ENCODE measurements at places on chromosomes 5 and 9.

DNA sequence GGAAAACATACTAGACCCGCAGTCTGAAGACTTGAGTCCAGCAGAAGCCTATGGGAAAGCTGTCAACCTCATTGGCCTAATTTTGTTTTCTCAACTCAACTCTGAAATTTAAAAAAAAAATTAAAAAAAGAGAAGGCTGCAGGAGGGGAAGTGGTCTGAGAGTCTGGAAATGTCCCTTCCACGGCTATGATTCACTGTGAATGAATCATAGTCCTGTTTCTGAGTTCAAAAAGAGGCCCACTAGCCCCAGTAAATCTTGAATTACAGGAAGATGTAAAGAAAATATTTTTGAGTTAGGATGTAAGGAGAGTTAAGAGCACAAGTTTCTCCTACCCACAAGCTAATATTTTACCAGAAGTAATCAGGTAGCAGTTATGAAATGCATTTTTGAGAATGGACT lies 565.5 kb upstream of the DMAC1 start:
- DNase-seq = no peak

GRCh38 chr5:28400076-28400475 lies 1361.7 kb upstream of the CDH9 start:
- DNase-seq = no peak

GRCh38 chr9:31519011-31519410 lies 865.4 kb upstream of the ACO1 start:
- DNase-seq = peak; percentile 48

GRCh38 chr5:171623551-171624097 lies 162.0 kb upstream of the SMIM23 start:
- DNase-seq = no peak

DNA sequence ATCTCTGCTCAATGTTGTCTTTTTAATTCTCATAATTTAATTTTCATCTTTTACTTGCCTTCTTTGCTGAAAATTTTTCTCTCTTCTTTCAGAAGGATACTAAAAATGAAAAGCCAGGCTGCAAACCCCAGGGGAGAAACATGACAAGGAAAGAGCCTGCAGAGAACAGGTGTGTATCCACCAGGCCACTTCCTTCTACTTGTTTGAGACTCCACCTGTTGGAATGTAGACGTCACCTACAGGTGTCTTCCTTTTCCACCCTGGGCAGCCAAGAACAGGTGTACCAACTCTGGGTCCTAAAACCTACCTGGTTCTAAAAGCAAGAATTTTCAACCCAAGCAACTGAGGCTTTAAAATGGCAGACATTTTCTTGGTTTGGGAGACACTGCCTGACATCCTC lies 166.8 kb downstream of the ATP10B start:
- no peak for DNase-seq

Data from activated CD4-positive, alpha-beta T cell treated with anti-CD3 and anti-CD28 coated beads for 48 hours (primary cell).